Right lobe of liver (tissue), 6 donors: ENCODE measurements at places on chromosomes 6 and 20. TPM values are rescaled to one million over a fixed set of nuclear protein-coding genes. Genes with fewer than 3 reads are reported as not detected.
A peak's percentile ranks its signal among the peaks of the same experiment; 100 is the strongest.

GRCh38 chr6:31764198-31764597 is 1.7 kb downstream of the SAPCD1 start:
- no peak for DNase-seq

- DNase-seq: peak; percentile 68
Measured at GRCh38 chr20:34922654-34923381, 32.8 kb downstream of the GSS start.

GRCh38 chr20:34806255-34806654 is 19.2 kb downstream of the NCOA6 start:
- no peak for DNase-seq

DNA sequence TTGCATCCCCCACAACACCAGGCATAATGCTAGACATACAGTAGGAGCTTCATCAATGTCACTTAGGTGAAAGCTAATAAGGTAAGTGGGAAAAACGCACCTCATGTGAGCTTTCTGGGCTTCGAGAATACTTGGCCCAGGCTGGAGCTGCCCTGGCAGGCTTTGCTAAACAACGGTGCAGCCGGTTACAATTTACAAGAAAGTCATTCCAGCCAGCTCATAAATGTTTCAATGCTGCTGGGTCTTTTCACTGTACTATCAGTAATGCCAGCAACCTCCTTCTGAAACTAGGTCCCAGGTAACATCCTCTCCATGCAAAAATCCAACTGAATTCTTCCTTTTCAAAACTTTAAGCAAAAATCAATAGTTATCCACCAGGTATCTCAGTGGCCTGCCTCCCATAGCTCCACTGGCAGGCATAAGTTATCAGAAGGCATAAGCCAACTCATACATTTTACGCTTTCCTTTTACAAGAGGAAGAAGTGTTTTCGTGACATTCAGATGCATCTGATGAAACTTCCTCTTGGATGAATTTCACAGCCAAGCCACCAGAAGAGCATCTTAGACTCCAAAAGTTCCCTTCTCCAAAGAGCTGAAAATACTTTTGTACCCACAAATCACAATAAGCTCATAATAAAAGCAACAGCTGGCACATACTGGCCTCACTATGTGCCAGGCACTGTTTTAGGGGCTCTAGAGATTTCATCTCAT is 56.3 kb downstream of the RTN4IP1 start:
- DNase-seq: no peak

DNA sequence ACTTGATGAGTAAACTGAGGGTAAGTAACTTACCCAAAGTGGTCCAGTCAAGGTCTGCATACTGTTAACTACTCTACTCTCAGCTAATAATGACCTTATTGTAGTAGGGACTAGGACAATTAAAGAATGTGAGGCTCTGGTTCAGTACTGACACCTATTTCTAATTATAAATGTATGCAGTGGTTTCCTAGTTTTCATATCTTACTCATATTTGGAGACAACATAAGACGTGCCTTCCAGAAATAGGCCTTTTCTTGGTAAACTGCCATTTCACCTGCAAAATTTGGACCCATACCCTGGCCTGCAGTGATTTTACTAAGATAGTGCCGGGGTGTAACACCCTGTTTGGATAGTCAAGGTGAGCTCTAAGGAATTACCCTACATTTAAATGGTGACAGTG is 24.7 kb downstream of the GJA1 start:
- DNase-seq: no peak

GRCh38 chr6:4084444-4085331 is 5.8 kb upstream of the FAM217A start:
- DNase-seq: no peak

DNA sequence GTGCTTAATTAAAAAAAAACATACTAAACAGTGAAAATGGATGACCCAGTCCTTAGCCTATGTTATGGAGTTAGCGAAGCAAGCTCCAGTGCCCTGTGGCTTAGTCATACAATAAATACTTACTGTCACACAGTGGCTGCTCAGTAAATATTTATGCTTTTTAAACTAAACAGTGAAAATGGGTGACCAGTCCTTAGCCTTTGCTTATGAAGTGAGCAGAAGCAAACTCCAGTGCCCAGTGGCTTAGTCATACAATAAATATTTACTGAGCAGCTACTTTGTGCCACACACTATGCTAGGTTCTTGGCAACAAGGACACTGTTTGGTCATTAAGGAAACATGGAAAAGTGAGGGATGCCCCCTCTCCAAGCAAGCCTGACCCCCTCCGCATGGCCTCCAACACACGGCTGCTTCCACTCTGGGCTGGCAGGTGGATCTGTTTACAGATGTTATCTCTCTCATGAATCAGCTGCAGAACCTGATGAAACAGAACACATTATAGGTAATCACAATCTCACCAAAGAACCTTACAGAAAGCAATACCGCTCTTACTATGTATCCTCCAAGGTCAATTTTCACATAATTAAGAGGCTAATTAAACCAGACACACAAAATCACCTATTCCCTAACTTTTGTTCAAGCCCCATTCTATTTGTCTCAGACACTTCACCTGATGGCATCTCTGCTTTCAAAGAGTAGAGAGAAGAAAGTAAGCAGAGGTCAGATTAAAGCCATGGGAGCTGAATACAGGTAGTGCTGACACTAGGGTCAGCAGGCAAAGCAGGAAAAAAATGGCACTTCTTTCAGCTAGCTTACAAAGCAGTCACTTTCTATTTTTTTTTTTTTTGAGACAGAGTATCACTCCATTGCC is 27.3 kb downstream of the CDK5RAP1 start:
- peak; percentile 80 for DNase-seq

DNA sequence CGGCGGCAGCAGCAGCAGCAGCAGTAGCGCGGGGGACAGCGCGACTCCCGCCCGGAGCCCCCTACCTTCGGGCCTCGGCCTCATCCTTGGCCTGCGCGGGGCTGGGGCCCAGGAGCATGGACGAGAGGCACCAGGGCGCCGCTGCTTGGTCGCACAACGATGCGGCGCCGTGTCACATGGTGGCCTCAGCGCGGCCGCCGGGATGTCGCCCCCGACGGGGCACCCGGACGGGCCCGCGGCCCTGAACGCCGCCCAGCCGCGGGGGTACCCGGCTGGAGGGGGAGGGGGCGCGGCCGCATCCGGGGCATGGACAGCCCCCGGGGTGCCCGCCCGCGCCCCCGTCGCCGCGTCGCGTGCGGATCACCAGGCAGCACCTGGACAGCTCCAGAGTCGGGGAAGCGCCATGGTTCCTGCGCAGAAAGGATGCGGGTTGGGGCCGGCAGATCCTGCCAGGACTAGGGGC is 57.1 kb downstream of the CDH22 start:
- no peak for DNase-seq

Gene MAP7
- 18.0 TPM for total RNA-seq
